ENCODE measurements at places on chromosomes 11 and 22.

DNA sequence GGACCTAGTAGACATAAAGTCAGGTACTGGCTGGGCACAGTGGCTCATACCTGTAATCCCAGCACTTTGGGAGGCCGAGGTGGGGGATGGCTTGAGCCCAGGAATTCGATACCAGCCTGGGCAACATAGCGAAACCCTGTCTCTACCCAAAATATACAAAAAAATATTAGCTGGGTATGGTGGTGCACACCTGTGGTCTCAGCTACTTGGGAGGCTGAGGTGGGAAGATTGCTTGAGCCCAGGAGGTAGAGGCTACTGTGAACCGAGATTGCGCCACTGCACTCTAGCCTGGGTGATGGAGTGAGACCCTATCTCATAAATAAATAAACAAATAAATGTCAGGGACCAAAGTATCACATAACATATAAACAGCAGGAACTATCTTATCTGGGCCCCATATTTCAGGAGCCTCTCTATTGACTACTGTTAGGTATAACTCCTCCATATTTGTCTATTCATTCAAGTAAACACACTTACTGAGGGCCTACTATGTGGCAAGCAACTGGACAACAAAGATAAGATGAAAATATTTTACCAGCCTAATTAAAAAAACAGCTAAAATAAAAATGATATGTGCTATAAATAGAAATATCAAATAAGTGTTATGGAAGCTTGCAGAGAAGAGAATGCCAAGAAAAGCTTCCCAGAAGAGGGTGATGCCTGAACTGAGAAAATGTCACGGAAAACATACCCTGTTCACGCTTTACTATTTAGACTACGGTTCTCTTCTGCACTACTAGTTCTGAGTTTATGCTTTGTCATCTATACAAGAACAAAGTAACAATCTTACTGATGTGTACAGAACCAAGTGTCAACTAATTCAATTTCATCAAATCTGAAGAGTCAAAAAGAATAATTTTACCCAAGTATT, 2.0 kb downstream of the NUP98 start:
- DNase-seq = no peak

- DNase-seq = no peak
These were observed 24.4 kb upstream of the FXYD6 start for GRCh38 chr11:117900720-117901440.

GRCh38 chr22:39623603-39624500, 53.3 kb downstream of the CACNA1I start:
- no peak for DNase-seq

- DNase-seq = no peak
These were observed 6.0 kb upstream of the DERL3 start for GRCh38 chr22:23844739-23845202.

DNA sequence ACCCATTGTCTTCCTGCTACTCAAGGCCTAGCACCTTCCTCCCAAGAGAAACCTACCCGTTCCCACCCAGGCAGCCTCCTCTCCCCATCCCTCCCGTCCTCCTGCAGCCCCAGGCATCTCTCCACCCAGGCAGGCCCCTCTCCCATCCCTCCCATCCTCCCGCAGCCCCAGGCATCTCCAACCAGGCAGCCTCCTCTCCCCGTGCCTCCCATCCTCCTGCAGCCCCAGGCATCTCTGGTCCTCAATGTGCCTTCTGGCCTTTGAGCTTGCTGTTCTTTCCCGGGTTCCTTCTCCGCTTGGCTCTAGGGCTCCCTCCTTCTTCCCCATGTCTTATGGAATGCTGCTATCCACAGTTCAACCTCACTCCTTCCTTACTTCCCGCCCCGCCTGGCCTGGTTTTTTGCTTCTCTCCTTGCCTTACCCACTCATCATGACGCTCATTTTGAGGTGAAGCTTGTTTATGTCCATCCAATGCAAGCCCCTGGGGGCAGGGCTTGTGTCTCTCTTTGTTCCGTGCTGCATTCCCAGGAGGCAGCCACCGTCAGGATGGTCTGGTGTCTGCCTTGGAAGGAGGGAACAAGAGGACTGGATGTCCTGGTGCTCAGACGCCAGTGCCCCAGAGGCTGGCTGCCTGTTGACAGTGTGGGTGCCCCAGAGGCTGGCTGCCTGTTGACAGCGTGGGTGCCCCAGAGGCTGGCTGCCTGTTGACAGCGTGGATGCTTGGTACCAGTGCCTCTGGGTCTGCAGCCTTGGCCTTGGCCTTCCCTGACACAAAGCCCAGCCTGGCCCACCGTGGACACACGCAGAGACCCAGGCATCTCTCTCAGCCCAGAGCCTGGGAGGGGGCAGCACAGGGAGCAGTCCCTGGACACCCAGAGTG, 815.7 kb downstream of the BRD1 start:
- DNase-seq = no peak

DNA sequence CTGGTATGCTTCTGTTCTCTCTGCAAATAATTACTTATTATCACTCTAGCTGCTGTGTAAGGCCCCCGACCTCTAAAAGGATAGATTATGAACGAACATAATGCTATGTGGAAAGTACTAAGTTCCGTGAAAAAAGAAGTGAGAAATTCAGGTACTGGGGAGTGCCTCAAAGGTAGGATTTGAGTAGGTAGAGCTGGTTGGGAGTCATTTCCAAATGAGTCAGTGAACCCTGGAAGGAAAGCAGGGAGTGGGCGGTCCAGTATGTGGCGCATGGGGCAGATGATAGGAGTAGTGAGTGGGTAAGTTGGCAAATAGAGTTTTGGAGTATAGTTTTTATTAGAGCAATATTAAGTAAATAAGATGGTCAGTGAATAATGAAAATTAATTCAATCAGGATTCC, 2.4 kb downstream of the ZC3H12C start:
- peak; percentile 75 for DNase-seq

Data from MG63 (cell line).